CD14-positive monocyte (primary cell): ENCODE measurements at places on chromosomes 2 and 18.

DNA sequence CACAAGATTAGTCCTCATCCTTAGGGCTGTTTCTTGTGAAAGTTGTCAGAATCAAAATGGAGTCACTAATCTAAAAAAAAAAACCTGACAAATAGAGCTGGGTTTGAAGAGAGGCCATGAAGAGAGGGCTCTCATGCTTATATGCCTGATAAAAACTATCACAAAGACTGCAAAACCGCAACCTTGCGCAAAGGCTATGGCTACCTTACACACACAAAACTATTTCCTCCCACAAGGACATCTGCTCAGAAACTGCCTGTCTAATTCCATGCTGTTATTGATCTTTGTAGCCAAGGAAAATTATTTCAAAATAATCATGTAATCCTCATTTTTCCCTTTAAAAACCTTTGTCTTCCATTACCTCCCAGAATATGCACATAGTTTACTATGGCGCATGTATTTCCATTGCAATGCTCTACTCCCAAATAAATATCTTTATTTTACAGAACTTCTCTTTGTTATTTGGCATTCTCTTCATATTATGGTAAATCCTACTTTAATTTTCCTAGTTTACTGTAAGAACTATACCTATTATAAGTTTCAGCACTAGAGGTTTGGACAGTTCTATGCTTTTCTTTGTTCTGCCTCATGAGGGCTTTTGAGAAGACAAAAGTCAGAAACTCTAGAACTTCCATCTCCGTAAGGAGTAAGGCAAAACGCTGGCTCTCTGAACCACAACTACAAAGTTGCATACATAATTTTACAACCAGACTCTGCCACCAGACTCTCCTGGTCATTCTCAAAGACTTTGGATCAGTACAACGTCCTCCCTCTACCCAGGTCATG lies 9.6 kb upstream of the DPYSL5 start:
- DNase-seq = no peak

GRCh38 chr2:156326526-156327095 lies 5.9 kb downstream of the NR4A2 start:
- DNase-seq = no peak

DNA sequence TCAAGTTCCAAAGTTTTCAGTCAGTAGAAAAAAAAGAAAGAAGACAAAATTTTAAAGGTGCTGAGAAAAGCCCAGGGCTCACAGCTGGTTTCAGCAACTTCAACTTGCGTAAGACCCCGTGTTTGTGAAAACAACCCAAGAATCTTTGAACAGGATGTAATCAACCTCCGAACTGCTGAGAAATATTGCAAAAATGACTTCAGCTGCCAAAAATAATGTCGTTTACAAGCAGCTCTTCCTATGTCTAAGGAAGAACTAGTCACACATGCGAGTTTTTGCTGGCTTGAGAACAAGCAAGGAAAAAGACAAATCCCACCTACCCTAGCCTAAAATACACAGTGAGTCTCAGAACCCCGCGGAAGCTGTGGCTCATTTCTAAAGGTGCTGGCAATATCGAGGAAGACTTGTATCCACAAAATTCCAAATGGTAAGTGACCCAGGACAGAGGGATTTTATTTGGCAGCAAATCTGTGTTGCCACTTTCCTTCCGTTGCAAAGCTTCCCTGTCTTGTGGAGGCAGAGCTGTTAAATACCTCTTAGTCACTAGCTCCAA lies 59.8 kb upstream of the SLC8A1 start:
- peak; percentile 51 for DNase-seq

DNA sequence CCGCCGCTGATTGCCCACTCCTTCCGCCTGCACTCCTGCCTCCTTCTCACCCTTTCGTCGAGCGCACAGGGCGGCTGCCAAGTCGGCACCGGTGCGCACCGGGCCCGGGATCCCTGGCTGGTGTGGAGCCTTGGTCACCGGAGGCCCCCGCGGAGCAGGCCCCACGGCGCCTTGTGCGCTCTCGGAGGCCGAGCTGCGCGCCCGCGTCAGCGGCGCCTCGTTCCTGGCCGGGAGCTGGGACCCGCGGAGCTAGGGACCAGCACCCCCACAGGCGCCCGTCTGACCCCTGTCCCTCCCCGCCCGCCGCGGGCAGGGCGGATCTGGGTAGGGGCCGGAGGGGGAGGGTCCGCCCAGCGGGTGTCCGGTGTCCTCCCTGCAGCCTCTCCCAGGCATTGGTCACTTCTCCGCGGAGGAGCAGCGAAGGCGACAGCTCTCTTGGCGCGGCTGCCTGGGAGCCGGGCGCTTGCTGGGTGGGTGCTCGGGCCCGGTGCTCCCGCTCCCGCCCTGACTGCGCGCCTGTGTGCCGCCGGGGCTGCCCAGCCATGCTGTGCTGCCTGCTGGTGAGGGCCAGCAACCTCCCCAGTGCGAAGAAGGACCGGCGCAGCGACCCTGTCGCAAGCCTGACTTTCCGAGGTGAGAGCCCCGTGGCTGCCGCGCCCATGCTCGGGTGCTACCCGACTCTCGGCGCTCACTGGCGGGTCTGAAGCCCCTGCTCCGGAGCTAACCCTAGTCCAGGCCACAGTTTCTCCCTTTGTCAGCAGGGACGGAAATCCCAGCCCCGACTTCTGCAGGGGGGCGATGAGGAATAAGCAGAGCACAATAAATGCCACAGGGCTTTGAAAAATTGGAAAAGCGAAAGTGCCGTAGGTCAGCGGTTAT lies 13.2 kb downstream of the DYSF start:
- peak; percentile 23 for DNase-seq

GRCh38 chr2:9398881-9399780 lies 24.2 kb downstream of the ITGB1BP1 start:
- no peak for DNase-seq

- no peak for DNase-seq
Measured at GRCh38 chr2:72989770-72990556, 72.6 kb downstream of the EMX1 start.

GRCh38 chr2:224173210-224173609 lies 134.1 kb upstream of the SERPINE2 start:
- DNase-seq = no peak

GRCh38 chr18:51340332-51340731 lies 142.9 kb upstream of the MEX3C start:
- no peak for DNase-seq

DNA sequence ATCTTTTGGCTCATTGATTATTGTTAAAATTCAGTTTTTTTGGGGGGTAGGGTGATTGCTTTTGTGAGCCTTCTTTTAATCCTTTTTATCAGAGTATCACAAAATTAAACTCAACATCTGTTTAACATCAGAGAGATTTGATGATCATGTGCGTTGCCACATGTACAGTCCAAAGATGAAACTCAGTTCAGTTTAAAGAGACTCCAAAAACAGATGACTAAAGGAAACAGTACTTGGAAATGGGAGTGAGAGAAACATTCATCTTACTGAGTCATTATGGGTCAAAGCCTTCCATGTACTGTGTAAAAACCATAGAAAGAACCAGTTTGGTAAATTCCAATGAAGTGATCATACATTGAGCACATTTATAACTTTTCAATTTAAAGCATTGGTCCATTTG lies 53.0 kb downstream of the LYPD6 start:
- DNase-seq = no peak

DNA sequence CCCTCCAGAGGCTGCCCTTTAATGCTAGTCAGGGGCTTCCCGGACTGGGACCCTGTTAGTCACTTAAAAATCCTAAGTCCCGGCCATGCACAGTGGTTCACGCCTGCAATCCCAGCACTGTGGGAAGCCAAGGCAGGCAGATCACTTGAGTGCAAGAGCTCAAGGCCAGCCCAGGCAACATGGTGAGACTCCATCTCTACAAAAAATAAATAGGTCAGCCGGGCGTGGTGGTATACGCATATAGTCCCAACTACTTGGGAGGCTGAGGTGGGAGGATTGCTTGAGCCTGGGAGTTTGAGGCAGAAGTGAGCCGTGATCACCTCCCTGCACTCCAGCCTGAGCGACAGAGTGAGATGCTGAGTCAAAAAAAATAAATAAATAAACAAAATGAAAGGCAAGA lies 17.2 kb upstream of the KCNG2 start:
- no peak for DNase-seq

- no peak for DNase-seq
Measured at GRCh38 chr2:71811157-71811556, 336.5 kb downstream of the CYP26B1 start.

- DNase-seq = peak; percentile 82
Measured at GRCh38 chr2:237603718-237604362, 13.3 kb upstream of the RAB17 start.

GRCh38 chr2:222688917-222689316 lies 17.5 kb downstream of the MOGAT1 start:
- peak; percentile 25 for DNase-seq

DNA sequence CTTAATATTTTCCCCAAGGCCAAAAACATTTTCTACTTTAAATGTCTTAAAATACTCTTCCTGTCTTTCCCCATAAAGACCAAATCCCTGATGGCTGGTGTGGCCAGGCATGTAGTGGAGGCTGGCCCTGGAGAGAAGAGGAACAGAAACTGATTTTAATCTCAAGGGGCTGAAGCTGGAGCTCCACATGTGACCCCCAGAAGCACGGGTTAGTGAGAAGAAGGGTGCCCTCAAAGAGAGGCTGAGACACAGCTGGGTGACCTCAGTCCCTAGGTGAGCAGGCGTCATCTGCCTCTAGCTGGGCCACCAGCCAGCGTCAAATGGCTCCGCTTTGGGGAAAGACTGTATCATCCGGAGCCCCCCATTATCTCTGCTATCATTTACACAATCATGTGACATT lies 19.3 kb upstream of the TMEM18 start:
- DNase-seq = no peak

DNA sequence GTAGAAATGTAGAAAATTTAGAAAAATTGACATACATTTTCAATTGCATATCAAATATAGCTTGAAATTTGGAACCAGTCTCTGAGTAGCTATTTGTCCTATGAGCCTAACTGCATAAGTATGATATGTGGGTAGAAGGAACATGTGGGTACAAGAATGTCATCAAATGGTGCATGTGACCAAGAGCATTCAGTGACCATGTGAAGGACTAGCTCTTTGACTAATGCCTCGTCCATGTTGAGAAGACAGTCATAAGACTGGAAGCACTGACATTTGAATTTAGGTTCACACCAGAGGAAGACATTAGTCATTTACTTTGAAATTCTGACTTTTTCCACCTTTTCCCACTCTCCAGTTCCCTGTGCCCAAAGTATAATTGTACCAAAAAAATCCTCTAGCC lies 12.6 kb downstream of the MRPL44 start:
- no peak for DNase-seq

DNA sequence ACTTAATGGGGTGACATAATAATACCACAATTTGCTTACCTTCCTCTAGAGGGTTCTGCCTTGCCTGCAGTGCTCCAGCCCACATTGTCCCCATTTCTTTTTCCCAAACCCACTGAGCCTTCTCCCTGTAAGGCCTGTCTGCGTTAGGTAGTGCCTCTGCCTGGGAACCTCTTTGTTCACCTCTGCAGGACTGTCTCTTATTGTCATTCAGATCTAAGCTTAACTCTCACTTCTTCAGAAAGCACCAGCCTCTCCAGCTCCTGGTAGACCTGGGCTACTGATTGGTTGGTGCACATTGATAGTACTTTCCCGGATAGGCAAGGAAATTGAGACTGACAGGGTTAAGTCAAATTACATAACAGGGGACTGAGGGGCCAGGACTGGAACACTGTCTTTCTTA lies 49.1 kb downstream of the CCDC85A start:
- no peak for DNase-seq

DNA sequence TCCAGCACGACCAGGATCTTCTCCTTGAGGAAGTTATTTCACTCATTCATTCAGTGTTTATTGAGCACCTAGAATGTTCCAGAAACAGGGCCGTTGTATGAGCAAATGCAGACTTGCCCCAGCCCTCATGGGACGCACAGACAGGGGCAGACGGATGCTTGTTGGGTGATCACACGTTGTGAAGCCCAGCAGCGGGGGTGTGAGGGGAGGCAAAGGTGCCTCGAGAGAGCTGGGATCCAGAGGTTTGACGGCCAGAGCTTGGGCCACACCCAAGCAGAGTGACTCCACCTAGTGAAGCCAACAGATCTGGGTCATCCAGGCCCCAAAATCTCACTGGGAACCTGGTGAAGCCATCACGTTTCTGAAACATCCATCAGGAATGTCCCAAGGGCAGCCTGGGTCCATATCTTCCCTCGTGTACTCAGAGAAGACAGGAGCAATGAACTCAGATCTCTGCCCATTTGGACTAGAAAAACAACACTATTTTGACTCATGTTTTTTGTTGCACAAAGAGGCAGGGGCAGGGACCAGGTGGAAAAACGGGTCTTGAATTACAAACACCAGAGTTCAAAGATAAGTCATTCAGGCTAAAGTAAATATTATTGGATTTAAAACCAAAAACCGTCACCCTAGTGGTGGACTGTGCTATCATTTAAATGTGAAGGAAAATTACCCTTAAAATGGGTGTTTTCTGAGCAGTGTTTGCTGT lies 54.9 kb upstream of the RBM44 start:
- DNase-seq = no peak

- no peak for DNase-seq
Measured at GRCh38 chr2:44093970-44094369, 74.7 kb upstream of the PPM1B start.

- no peak for DNase-seq
Measured at GRCh38 chr2:18598848-18599484, 9.6 kb upstream of the NT5C1B start.

DNA sequence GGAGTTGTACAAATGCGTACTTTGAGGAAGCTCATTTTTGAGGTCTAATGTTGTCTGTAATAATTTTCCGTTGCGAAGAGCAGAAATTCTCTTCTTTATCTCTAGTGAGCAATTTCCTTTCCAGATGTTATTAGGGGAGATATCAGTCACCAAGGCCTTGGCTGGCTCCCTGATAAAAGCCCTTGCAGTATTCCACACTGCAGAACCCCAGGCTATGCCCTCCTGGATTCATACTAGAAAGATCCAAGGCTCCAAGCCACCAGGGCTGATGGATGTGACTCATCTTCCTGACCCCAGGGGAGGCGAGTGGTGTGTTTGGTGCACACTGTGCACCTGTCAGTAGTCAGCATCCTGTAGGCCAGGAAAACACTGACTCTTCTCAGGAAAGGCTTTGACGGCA lies 34.7 kb downstream of the INO80C start:
- DNase-seq = no peak

- DNase-seq = no peak
Measured at GRCh38 chr2:178478130-178478438, 316 bp downstream of the FKBP7 start.

- peak; percentile 52 for DNase-seq
Measured at GRCh38 chr2:99802734-99803133, 312.9 kb upstream of the REV1 start.

DNA sequence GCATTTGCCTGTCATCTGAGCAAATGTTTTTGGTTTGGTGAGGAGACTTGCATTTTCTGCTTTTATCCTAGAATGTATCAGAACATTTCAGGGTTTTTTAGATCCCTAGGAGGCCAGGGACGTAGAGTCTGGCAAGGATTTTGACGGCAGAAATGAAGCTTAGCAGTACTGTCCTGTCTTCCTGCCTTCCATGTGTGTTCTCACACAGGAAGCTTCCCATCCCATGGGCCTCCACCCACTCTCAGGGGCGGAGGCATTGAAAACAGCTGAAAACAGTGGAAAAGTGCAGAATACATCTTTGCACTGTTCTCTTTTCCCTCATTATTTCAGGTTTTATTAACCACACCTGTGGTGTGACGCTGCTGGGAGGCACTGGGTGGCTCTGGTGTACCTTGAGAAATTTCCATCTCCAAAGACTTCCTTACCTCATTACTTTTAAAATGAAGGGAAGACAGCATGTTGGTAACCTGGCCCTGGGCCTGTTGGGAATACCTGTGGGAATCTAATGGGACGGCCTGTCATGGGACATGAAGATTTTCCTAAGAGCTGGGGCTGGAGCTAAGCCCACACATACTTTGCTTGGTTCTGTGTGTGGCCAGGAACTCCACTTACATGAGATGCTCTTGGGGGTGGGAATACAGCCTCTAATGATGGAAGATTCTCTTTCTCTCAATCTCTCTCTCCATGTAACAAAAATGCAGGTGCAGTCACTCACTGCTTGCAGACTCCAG lies 20.5 kb downstream of the PCARE start:
- DNase-seq = no peak
